Kidney (tissue), 22 donors: ENCODE measurements at places on chromosomes 12 and 14. TPM values are rescaled to one million over a fixed set of nuclear protein-coding genes. Genes with fewer than 3 reads are reported as not detected.

DNA sequence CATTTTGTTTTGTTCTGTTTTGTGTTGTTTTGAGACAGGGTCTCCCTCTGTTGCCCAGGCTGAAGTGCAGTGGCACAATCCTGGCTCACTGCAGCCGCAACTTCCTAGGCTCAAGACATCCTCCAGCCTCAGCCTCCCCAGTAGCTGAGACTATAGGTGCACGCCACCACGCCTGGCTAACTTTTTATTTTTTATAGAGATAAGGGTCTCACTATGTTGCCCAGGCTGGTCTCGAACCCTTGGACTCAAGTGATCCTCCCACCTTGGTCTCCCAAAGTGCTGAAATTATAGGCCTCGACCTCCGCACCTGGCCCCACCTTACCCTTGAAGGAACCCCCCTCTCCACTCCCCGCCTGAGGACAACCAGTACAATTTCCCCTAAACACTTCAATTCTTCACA, 7.5 kb upstream of the IFT81 start:
- no peak for DNase-seq

- no peak for DNase-seq
Measured at GRCh38 chr12:57080855-57081254, 2.3 kb upstream of the NEMP1 start.

DNA sequence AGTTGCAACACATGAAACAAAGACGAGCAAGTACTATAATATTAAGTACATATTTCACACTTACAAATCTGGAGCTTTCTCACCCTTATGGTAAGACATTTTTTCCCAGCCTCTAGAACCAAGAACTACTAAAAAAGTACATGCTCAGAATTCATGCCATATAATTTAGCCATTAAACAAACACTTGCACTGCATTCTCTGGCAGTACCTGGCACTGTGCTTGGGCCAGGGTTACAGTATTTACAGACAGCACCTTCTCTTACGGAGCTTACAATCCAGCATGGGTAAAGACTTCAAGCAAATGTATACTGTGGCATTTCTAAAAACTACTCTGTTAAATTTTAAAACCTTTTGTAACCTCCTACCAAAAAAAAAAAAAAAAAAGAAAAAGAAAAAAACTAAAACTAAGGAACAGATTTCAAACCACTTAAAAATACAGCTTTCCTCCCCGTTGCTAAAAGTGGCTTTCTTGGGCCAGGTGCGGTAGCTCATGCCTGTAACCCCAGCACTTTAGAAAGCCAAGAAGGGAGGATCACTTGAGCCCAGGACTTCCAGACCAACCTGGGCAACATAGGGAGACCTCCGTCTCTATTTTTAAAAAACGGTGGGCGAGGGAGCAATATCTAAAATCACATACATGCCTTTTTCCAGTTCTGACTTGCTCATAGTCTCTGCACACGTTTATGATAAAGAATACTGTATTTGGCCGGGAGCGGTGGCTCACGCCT, 956 bp downstream of the GNPTAB start:
- DNase-seq, result no peak

The SLIRP gene
- 418 TPM for polyA plus RNA-seq

- no peak for DNase-seq
Measured at GRCh38 chr14:50357124-50357523, 39.6 kb downstream of the CDKL1 start.

DNA sequence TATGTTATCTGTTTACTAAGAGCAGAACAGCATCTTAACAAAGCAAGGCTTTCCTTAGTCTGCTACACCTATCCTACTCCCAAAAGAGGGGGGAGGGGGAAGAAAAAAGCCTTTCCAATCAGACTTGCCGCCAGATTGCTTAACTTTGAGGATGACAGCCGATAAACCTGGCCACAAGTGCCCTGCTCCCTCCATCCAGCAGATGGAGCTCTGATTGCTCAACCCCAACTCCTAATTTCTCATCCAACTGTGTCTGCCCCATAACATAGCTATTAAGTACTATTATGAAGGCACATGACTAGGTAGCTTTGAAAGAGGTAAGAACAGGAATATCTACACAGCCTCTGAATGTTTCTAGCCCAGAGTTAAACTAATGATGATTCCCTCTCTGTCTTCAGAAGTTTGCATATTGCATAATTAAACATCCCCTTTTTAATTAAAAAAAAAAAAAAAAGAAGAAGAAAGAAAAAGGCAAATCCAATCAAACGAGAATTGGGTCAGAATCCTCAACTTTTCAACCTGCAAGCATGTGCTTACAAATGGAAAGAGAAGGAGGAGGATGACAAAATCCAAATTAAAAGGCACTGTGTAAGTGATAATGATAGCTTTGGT, 247.4 kb downstream of the GALC start:
- DNase-seq, result no peak

- DNase-seq, result no peak
Measured at GRCh38 chr12:102067574-102068258, 5.9 kb upstream of the WASHC3 start.

- peak; percentile 26 for DNase-seq
Measured at GRCh38 chr12:108478611-108479206, 36.4 kb upstream of the FICD start.

The EFS gene
- 5.6 TPM for polyA plus RNA-seq

The IFNG-AS1 gene
- polyA plus RNA-seq, result not detected

DNA sequence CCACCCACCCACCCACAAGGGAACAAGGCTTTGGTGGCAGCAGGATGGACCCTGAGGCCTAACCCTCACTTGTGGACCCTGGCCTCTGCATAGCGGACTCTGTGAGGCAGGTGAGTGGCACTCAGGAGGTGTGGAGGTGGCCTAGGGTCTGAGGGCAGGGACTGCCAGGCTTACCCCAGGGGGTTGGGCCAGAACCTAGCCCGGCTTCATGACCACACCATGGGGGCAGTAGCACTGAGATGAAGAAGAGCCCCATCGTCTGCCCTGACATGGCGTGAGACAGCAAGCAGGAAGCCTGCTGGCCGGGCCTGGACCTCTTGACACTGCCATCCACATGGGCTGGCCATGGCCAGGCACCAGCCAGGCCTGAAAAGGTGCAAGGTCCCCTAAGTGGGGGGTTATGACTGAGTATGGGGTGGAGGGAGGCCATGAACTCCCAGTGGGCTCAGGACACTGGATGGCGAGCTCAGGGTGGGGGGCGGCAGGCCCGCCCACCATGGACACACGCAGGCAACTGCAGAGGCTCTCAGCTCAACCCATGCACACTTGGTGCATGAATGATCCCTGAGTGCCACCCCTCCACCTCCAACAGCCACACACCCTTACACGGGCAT, 29.3 kb downstream of the JAG2 start:
- peak; percentile 19 for DNase-seq

DNA sequence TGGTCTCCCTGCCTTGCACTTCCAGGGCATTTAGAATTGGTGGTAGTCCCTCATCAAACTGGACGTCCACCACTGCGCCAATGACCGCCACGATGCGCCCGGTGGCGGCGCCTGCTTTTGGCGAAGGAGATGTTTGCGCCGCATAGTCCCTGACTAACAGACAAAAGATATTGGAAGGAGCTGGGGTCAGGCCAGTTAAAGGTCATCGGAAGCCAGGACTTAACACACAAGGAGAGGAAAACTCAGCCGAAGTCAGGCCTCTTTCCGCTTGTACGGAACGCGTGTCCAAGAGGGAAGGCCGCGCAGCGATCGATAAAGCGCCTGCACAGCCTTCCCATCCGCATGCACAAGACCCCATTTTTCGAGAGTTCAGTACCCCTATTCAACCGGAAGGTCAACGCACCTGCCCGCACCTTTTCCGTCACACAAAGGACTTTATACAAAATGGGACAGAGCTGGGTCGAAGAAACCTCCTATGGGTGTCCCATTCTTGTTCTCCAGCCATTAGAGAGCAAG, 525 bp downstream of the ATP5F1B start:
- DNase-seq, result peak; percentile 61

The AKAP6 gene
- polyA plus RNA-seq, result 0.92 TPM

The MGP gene
- polyA plus RNA-seq, result 745 TPM

The ART4 gene
- 2.6 TPM for polyA plus RNA-seq

DNA sequence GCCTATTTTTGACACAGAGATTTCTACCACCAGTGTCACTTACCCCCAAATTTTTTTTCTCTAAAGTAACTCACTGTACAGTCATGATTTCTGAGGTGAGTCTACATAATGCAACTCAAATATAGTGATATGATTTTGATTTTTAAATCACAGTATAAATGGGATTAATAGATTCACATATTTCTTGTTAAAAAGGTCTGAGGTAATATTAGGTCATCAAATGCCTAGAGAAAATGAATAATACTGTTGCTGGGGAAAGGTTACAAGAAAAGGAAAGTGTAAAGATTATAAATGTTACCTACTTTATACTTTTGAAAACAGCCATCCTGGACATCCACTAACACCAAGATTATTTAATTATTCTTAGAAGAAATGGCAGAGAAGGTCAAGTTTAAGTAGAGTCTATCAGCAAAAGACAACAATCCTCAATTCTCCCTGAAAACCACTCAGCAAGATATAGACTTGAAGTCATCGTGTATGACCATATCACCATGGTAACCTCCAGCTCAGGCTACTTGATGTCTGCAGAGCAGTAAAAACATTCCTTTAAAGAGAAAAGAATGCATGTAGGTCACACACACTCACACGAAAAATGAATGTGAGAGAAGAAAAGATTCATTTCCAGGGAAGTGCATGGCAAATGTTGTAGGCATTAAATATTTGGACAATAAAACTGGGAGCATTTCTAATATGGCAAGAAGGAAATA, 58.7 kb downstream of the CCDC59 start:
- DNase-seq, result no peak

The BDKRB2 gene
- 7.4 TPM for polyA plus RNA-seq

DNA sequence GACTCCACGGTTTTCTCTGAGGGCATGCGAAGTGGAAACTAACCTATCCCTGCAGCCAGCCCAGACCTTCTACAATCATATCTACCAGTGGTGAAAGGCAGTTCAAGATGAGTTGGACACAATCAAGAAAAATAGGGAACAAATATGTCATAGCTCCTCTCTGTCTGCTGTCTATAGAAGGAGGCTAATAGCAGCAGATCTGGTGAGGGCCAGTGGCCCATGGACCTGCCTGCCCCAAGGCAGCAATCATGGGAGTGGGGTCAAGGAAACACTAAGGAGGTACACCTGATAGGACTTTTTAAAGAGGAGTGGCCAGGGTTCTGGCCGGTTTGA, 149.5 kb downstream of the PRKCH start:
- no peak for DNase-seq

DNA sequence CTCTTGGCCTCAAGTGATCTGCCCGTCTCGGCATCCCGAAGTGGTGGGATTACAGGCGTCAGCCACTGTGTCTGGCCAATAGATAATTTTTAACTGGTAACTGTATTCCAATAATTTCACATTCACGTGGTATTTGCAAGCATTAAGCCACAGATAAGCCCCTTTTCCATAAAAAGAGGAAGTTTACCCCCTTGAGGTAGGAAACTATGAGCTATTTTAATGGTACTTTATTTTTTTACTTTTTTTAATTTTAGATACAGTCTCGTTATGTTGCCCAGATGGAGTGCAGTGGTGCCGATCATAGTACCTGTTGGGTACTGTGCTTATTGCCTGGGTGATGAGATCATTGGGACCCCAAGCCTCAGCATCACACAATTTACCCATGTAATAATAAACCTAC, 42.9 kb upstream of the AP4S1 start:
- no peak for DNase-seq

DNA sequence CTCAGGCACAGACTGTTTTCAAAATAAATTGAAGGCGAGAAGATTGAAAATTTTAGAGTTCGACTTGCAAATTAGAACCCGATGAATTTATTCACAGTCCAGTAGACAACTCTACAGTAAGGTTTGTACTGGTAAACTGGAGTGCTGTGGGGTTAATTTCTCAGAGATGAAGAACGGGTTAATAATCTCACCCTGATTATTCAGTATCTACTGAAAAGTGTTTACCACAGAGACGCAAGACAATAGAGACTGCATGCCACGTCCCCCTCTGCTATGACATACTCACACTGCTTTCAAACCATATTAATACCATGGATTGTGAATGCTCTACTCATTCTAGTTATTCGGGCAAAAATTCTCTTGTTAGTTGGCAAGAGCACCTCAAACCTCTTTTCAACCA, 36.1 kb downstream of the CFL2 start:
- no peak for DNase-seq

The AKAP3 gene
- polyA plus RNA-seq, result 2.3 TPM

The PLEKHG7 gene
- polyA plus RNA-seq, result 0.45 TPM

DNA sequence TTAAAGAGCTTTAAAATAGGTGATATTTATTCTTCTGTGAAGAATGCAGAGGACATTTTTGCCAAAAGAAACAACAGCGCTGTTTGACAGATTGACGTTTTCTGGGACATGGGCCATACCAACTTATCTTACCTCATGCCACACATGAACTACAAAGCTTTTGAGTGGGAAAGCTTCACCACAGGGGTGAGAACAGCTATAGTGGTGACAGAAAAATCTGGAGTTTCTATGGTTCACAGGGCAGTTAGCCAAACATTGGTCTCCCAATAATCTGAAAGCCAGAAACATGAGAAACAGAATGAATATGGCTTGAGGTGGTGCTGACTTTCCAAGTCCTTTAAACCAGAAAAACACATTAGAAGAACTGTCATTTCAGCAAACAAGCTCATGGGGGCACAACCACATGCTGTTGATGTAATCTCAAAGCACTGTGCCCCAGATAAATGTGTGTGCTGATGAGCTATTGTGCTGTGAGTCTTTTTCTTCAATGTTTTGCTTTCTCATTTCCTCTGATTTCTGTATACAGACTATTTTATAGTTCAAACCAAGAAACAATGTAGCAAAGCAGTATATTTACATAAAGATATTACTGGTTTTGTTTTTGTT, 905.4 kb downstream of the SLC16A7 start:
- DNase-seq, result no peak

The CARMIL3 gene
- polyA plus RNA-seq, result 1.5 TPM

The KLRC2 gene
- polyA plus RNA-seq, result not detected

DNA sequence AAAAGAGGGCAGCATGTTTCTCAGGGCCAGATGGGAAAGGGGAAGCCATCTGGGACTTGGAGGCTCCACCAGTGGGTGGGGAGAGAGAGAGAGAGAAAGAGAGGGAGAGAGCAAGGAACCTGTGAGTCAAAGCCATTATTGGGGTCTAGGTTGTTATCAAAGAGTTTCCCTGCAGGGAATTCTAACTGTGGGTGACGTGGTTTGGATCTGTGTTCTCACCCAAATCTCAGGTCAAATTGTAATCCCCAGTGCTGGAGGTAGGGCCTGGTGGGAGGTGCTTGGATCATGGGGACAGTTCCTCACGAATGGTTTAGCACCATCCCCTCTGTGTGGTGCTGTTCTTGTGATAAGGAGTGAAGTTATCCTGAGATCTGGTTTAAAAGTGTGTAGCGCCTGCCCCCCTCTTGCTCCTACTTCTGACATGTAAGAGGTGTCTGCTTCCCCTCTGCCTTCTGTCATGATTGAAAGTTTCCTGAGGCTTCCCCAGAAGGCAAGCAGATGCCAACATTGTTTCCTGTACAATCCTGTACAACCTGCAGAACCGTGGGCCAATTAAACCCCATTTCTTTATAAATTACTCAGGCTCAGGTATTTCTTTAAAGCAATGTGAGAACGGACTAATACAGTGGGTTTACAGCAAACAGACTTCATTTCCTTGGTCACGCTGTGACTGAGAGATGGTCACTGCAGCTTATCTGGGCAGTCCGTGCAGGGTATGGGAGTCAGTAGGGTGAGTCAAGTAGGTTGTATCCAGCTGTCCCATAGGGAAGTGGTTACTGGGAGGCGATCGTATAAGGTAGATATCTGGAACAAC, 52.4 kb downstream of the CCDC91 start:
- DNase-seq, result no peak

GRCh38 chr14:92783813-92784431, 10.2 kb upstream of the GOLGA5 start:
- DNase-seq, result no peak

- DNase-seq, result peak; percentile 84
Measured at GRCh38 chr12:63917864-63918799, 73.6 kb downstream of the SRGAP1 start.

The STON2 gene
- polyA plus RNA-seq, result 14.8 TPM
